ENCODE measurements at places on chromosomes 6 and 20.

GRCh38 chr6:26270486-26270861, 94.5 kb upstream of the BTN3A2 start:
- H3K4me3 ChIP-seq = no peak overlapping the region
- no peak overlapping the region for H3K27ac ChIP-seq
- DNase-seq = no peak
- no peaks in the 10 kb centered on the region for H3K27me3 ChIP-seq
- no peaks in the 10 kb centered on the region for H3K36me3 ChIP-seq

DNA sequence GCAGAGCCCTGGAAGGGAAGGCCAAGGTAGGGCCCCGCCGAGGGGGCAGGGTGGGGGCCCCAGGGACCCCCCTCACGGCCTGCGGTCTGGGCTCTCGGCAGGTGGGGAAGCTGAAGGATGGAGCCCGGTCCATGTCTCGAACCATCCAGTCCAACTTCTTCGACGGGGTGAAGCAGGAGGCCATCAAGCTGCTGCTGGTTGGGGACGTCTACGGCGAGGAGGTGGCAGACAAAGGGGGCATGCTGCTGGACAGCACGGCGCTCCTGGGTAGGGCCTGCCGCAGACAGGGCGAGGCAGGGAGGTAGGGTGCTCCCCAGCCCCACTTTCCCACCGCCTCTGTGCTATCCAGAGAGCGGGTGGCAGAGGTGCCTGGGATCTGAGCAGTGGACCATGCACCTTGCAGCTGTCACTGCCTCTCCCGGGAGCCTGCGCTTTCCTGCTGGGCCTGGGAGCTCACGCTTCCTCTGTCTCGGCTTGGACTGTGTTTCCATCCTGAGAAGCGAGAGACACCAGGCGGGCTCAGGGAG, 83.1 kb downstream of the SYNJ2 start:
- H3K4me1 ChIP-seq = peaks cover 25% of the 10 kb centered on the region
- H3K27ac ChIP-seq = no peak overlapping the region
- DNase-seq = no peak
- H3K4me3 ChIP-seq = no peak overlapping the region
- no peaks in the 10 kb centered on the region for H3K27me3 ChIP-seq

DNA sequence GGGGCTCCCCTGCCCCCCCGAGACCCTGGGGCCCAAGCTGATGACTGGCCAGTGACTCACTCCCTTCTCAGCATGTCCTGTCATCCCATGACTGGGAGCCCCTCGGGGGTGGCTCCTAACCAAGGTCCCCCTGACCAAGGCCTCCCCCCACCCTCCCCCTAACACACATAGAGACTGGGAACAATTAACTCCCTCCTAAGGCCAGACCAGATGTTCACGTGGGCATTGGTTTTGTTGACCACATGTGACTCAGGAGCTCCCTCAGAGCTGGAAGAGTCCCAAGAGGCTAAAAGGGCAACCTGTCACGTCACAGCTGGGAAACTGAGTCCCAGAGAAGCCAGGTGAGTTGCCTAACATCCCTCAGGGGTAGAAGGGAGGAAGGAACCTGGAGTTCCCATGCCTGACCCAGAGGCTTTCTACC, 10.6 kb upstream of the CCN5 start:
- H3K27ac ChIP-seq = peak overlapping the region; percentile 85
- H3K4me1 ChIP-seq = peaks cover 81% of the 10 kb centered on the region
- no peak for DNase-seq
- H3K27me3 ChIP-seq = no peaks in the 10 kb centered on the region
- no peaks in the 10 kb centered on the region for H3K36me3 ChIP-seq
- H3K4me3 ChIP-seq = no peak overlapping the region

DNA sequence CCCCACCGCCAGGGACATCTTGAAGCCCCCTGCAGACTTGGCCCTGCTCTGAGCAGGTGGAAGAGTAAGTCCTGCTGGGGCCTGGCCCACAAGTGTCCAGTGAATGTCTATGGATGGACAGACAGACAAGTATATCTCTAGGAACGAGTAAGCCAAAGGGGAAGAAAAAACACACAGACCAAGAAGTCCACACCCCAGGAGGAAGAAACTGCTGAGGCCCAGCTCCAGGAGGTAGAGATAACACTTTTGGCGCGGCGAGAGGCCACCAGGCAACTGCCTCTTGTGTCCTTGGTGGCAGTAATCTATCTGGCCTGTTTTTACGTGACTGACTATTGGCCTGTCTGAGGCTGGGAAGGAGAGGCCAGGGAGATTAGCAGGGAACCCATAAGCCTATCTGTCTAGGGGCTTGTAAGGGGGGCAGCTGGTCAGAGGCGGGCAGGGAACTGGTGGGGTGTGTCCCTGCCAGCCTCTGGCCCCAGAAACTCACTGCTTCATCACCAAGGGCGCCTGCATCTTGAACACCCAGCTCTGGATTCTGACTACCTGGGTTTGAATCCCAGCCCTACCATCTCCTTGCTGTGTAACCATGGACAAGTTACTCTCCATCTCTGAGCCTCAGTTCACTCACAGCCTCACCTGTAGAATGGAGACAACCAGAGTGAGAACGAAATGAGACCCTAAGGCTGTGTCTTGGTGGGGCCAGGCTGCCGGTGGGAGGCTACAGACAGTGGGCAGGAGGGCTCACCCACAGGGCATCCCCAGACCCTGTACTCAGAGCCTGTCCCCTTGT, 31.3 kb downstream of the C20orf203 start:
- no peaks in the 10 kb centered on the region for H3K27me3 ChIP-seq
- no peak overlapping the region for H3K27ac ChIP-seq
- no peaks in the 10 kb centered on the region for H3K36me3 ChIP-seq
- H3K4me3 ChIP-seq = no peak overlapping the region

DNA sequence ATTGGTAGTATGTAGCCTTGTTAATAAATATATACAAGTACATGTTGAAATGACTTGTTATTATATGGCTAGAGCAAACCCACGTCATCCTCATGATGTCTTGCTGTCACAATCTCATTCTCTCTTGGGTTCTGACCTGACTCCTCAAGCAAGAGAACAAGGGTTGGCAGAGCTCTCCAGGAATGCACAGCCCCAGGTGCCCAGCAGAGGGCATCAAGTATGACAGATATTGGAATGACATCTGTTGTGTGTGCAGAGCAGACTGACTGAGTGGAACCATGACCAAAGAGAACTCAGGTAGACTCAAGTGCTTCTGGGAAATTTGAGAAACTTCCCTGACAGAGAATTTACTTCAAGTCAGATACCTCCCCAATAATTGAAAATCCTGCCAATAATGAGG, 90.6 kb downstream of the PAX1 start:
- H3K4me1 ChIP-seq = no peaks in the 10 kb centered on the region
- no peak for DNase-seq
- H3K27ac ChIP-seq = no peak overlapping the region
- H3K36me3 ChIP-seq = no peaks in the 10 kb centered on the region
- no peaks in the 10 kb centered on the region for H3K27me3 ChIP-seq
- H3K4me3 ChIP-seq = no peak overlapping the region

- DNase-seq = no peak
- H3K27ac ChIP-seq = no peak overlapping the region
- peaks cover 55% of the 10 kb centered on the region for H3K4me1 ChIP-seq
- H3K27me3 ChIP-seq = no peaks in the 10 kb centered on the region
These were observed 24.2 kb downstream of the NEDD9 start for GRCh38 chr6:11208267-11208666.

DNA sequence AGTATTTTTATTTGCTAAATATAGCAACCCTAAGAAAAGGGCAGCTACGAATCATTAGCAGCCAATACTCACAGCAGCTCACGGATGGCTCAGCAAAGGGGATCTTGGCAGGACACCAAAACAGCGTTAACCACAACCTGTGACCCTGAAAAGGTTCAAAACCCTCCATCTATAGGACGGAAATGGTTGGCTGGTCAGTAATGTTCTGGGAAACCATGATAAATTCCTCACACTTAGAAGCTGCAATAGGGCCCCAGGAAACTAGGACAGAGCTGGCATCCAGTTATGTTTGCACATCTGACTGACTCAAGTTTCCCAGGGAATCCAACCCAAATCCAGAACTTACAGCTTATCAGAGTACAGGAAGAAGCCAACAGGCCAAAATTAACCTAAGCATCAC, 30.9 kb upstream of the PTPRT start:
- DNase-seq = no peak
- H3K27me3 ChIP-seq = peaks cover 21% of the 10 kb centered on the region
- no peak overlapping the region for H3K27ac ChIP-seq
- H3K4me1 ChIP-seq = no peaks in the 10 kb centered on the region

- H3K27me3 ChIP-seq = no peaks in the 10 kb centered on the region
- H3K4me3 ChIP-seq = no peak overlapping the region
- H3K27ac ChIP-seq = no peak overlapping the region
- no peaks in the 10 kb centered on the region for H3K36me3 ChIP-seq
- no peaks in the 10 kb centered on the region for H3K4me1 ChIP-seq
These were observed 93.3 kb upstream of the MARCKS start for GRCh38 chr6:113763876-113764275.

GRCh38 chr20:35773154-35773751, 1.4 kb downstream of the PHF20 start:
- no peaks in the 10 kb centered on the region for H3K27me3 ChIP-seq
- peaks cover 53% of the 10 kb centered on the region for H3K4me1 ChIP-seq
- peaks cover 12% of the 10 kb centered on the region for H3K36me3 ChIP-seq
- peak overlapping the region; percentile 84 for H3K27ac ChIP-seq
